ENCODE measurements at places on chromosomes 1 and 21.

- DNase-seq: no peak
Observed at GRCh38 chr21:40049031-40049930, 182.0 kb downstream of the PCP4 start.

DNA sequence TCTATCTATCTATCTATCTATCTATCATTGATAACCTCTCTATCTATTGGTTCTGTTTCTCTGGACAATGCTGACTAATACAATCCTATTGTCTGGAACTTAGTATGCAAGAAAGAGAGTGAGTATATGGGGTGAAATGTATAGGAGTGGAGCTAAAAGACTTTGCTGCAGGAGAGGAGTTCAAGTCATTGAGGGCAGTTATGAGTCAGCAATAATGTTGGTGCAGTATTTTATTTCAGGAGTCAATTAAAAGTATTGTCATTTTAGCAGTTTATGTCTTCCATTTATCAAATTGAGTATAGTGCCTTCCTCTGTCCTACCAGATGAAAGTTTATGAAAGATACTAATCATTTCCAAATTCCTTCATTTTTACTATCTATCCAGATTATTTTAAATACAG is 55.8 kb downstream of the MAP3K7CL start:
- no peak for DNase-seq

DNA sequence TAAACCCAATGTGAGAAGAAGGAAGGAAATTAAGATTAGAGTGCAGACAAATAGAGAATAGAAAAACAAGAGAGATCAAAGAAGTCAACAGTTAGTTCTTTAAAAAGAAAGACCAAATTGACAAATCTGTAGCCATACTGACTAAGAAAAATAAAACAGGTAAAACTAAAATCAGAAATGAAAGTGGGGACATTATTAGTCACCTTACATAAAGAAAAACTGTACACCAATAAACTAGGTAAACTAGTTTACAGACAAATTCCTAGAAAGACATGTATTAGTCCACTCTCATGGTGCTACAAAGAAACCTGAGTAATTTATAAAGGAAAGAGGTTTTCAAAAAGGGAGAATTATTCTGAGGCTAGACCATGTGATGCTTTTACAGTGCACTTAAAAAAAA is 22.3 kb downstream of the BLZF1 start:
- no peak for DNase-seq

- DNase-seq: no peak
Observed at GRCh38 chr21:45858180-45858579, 123.4 kb upstream of the COL6A1 start.

- DNase-seq: no peak
Observed at GRCh38 chr1:167627615-167627864, 2.5 kb upstream of the RCSD1 start.

GRCh38 chr1:197675583-197676208 is 99.6 kb downstream of the DENND1B start:
- no peak for DNase-seq

GRCh38 chr1:64473367-64473766 is 3.4 kb downstream of the CACHD1 start:
- no peak for DNase-seq

GRCh38 chr1:208432346-208432745 is 188.2 kb upstream of the PLXNA2 start:
- DNase-seq: no peak

GRCh38 chr1:71043065-71043464 is 4.6 kb downstream of the PTGER3 start:
- no peak for DNase-seq

DNA sequence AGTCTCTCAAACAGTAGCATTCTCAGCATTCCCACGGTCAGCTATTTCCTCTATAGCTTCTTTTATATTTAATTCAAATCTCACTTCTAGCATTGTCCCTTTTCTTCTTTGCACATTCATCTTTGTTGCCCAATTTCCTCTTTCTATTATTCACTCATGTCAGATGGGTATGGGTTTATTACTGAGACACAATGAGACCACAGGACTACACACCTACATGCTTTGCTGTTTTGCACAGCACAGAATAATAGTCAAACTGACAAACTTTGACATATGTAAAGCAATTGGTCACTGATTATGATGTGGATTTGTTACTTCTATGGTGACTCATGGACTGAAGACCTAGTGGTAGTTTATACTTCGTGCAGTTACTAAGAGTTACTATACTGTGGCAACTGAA is 5.8 kb upstream of the CD1C start:
- no peak for DNase-seq

DNA sequence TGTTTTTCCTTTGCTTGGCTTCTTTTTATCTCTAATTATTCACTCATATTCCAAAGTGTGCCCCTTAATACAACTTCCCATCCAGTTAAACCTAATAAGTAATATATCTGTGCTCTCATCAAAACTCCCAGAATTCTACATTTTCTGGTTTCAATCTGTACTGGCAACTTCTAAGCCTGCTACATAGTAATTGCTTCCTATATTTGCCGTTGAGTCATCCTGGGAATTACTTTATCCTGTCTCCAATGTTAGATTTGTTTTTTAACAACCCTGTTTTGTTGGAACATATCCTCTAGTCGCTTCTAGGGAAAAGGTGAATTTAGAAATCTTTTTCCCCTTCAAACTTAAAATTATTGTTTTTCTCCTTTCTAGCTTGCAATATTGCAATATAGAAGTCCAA is 620.5 kb upstream of the PKN2 start:
- DNase-seq: no peak

DNA sequence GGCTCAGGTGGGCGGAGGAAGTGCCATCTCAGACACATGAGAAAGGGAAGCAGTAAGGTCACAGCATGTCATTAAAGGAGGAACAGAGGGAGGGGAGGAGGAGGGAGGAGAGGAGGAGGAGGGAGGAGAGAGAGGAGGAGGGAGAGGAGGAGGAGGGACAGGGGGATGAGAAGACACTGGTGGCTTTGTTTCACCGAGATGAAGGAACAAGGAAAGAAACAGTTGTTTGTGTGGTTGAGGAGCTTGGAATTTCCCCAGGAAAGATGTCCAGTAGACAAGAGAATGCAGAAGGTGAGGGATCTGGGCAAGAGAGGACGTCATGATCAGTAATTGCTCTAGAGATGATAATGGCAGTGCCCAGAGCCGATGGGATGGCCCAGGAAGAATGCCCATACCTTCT is 97.7 kb downstream of the AJAP1 start:
- DNase-seq: no peak

GRCh38 chr1:21865609-21865942 is 53.5 kb downstream of the LDLRAD2 start:
- DNase-seq: no peak

- no peak for DNase-seq
Observed at GRCh38 chr1:96596226-96596922, 125.2 kb upstream of the PTBP2 start.

GRCh38 chr1:42259059-42259738 is 75.8 kb downstream of the FOXJ3 start:
- DNase-seq: no peak

DNA sequence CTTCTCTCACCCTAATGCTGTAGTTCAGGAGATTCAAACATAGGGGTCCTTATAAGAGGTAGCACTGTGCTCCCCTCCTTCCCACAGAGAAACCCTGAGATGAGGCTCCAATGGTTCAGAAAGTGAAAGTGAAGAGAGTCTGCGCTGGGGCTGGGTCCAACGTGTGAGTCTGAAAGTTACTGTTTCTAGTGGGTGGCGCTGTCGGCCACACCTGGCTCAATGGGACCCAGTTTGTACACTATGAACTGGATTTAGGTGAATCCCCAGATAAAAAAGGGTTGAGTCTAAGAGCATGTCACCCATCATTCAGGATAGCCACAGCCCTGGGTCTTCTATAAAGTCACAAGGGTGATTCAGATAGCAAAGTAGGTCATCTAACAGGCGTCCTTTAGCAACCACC is 2.8 kb downstream of the SMCP start:
- no peak for DNase-seq

- DNase-seq: no peak
Observed at GRCh38 chr1:230086151-230086550, 19.1 kb downstream of the GALNT2 start.
